ENCODE measurements at places on chromosomes 1 and 21.

GRCh38 chr1:61904354-61904753 lies 162.1 kb downstream of the PATJ start:
- DNase-seq = no peak

GRCh38 chr1:115925467-115925866 lies 50.8 kb upstream of the SLC22A15 start:
- DNase-seq = no peak

- DNase-seq = no peak
Measured at GRCh38 chr1:31022259-31022658, 43.3 kb downstream of the PUM1 start.

DNA sequence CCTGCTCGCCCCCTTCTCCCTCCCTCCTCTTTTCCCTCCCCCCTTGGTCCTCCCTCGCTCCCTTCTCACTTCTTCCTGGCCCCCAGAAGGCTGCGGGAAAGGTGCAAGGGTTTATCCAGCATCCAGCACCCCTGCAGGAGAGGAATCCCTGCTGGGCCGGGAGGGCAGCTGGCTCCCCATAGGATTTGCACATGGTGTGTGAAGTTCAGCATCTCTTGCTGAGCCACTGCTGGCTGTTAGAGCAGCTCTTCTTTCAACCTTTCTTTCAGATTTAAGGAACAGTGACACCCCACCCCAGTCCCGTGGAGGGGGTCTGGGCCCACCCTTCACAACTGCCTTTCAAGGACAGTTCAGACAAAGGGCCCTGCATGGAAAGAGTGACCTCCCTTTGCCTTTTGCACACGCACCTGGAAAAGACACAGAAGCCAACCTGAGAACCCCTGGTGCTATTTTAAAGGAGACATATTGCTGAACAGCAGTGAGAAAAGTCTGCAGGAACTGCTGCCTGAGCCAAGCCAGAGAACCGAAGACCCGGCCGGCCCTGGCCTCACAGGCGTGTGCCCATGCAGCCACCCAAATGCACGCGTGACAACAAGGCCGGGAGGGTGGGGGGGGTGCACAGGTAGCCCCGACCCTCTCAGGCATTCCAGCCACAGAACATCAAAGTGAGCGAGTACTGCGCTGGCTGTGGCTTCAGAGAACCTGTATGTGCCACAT lies 66.6 kb downstream of the SLC37A1 start:
- no peak for DNase-seq

- DNase-seq = no peak
Measured at GRCh38 chr1:30596891-30597290, 126.5 kb downstream of the MATN1 start.

Measured in thoracic aorta (tissue), 2 donors.